ENCODE measurements at places on chromosomes 4 and X.
A peak's percentile ranks its signal among the peaks of the same experiment; 100 is the strongest.

DNA sequence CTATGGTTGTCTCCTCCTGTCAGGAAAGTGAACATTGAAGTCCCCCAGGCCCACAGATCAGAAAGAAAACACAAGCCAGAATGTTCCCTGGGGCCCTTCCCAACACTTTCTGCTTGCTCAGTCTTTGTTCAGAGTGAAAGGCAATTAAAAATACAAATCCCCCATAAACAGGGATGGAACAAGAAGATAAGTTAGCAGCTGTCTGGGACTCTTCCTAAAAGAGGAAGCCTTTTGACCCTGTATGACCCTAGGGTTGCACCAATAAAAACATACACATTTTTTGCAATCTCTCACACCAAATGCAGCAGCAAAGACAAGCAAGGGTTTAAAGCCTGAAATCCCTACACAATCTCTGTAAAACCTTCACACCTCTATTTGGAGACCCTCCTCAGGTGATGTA is 22.6 kb downstream of the IRF2 start:
- no peak for DNase-seq

DNA sequence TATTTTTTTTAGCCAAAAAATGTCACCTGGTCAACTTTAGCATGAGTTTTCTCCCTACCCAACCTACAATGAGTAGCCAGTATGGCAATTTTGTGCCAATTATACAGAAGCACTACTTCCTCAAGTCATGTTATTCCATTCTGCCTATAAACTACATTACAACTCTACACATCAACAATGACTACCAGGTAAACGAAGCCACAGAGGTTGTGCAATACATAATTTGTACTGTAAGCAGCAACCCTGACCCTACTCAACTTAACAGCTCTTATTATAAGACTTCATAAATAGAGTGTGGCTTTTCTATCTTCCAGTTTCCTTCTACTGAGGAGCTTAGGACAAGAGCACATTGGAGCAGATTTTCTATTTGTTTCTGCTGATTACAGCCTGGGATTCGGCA is 160.5 kb downstream of the HS3ST1 start:
- no peak for DNase-seq

GRCh38 chr4:186096681-186097165 is 7.8 kb upstream of the FAM149A start:
- no peak for DNase-seq

DNA sequence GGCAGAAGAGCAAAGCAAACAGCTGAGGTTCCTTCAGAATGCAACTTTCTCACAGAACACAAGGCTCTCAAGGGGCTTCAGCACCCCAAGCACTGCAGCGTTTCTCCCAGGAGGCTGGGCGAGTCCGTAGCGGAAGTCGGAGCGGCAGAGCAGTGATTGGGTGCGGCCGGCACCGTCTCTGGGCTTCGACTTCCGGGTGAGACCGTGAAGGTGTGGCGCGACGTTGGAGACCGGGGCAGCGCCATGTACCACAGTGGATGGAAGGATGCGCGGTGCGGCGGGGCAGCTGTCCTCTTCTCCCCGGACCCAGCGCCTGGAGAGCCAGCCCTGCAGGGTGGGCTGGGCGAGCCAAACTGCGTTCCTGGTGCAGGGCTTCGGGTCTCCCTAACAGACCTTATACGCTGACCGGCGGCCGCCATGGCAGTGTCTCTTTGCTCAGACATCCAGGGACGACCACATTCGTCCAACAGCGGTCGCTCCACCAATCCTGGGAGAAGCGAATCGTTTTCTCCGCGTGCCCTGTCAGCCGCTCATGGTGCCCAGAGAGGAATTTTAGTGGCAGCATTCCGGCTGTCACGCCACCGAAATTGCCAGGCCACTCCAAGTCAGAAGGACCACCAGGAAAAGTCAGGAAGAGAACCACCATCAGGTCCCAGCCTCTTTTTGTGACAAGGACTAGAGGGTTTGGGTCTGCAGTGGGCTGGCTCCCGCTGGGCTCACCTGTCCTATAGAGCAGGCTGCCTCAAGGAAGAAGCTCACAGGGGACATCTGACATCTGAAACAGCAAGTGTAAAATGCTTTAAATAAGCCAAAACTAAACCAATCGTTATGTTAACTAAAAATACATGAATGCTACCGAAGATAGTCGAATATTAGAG is 20.5 kb downstream of the TRIM61 start:
- peak; percentile 45 for DNase-seq

DNA sequence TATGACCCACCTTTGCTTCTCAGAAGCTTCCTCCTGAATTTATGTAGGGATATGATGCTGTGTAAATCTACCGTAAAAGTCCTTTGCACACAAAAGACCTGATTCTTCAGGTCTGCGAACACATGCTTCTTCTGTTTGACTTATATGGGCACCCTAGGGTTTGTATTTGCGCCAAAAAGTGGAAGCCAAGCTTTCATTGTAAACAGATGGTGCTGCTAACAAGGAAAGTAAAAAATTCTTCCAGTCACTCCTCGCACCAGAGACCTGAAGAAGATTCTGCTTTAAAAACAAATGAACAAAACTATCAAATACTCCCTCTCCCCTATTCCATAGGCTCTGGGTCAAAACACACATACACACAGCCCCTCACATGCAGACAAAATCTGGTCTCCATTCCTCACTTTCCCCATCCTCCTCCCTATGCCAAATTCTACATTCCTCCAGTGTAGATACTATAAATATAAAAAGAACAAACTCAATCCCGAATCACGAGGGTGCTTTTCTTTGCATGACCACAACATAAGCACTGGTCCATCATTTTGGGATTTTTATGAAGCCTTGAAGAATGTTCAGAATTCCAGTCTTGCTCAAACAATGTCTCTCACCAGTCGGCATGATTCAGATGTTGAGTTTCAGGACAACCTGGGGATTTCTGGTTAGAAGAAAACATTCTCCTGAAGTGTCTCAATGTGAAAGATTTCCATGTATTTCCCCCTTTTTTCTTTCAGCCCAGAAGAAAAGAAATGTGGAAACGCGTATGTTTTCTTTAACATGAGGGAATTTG is 125.1 kb downstream of the PALLD start:
- DNase-seq = no peak

- DNase-seq = no peak
Observed at GRCh38 chrX:1434871-1435240, 17.9 kb downstream of the ASMTL start.

- DNase-seq = no peak
Observed at GRCh38 chr4:185693548-185694215, 118.3 kb downstream of the SORBS2 start.

DNA sequence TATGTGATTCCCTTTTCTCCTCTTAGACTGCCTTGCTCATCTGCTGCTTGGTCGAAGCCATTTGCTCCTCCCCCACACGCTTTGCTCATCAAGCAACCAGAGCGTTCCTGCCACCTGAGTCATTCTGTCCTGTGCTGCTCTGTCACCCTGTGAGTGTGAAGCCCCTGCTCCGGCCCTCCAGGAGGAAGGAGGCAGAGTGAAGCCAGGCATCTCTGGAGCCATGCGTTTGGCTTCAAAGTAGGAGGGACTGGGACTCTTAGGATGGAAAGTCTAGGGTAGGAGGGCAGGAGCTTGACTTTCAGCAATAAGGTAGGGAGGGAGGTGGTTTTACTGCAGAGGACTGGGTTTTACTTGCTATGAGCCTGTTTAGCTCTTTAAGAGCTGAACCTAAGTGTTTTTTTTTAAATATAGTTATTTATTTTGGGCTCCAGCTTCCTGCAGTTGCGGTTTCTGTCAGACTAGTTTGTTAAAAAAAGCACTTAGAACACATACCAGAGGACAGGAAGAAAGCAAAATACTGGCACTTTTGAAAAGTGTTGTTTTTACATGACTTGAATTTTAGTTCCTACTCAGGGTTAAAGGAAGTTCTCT is 63.6 kb downstream of the SPINK2 start:
- DNase-seq = peak; percentile 38

- DNase-seq = no peak
Observed at GRCh38 chr4:2482693-2483092, 13.8 kb downstream of the RNF4 start.

GRCh38 chr4:1236103-1236641 is 12.8 kb downstream of the CTBP1 start:
- no peak for DNase-seq

DNA sequence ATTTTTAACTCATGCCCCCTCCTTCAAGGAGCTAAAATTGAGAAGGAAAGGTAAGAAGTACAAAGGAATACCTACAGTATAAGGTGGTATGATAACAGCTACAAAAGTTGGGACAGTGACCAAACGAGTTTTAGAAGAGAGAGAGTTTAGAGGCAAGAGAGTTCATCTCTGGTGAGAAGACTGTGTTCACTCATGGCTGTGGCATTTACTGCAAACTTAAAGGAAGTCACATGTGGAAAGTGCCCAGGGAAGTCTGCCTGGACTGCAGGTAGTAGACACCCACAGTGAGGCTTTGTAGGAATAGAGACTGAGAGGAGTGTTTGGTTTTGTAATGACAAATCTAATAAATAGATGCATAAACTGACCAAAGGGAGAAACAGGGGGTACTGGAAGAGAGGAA is 493.5 kb downstream of the IL15 start:
- no peak for DNase-seq

DNA sequence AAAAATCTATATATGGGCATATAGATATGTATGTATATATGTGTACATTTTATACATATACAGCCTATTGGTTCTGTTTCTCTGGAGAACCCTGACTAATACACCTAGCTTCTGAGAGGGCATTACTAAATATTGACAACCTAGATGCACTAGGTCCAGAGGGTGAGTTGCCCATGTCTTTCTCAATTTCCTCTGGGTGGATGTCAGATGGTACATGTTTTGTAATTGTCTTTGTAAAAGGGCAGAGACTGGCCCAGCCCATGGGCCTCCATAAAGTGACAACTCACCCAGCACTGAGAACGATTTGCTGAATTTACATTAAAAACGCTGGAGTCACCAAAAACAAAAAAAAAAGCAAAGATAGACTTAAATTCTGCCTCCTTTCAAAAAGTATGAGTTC is 198.5 kb upstream of the FAM241A start:
- DNase-seq = no peak

DNA sequence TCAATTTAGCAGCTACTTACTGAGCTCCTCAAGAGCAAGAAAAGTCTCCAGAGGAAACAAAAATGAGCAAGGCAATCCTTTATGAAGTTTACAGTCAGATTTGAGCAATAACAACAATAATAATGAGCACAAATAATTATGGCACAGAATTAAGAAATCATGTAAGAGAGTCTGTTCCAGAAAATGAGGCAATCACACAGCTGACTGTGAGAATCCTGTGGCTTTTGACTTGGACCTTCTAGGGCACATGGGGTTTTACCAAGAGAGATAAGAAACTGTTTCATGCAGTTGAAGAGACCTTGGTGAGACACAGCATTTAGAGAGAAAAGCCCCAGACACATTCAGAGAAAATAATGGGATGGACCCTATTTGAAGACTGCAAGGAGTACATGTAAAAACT is 362.6 kb upstream of the MAGEB2 start:
- DNase-seq = no peak

DNA sequence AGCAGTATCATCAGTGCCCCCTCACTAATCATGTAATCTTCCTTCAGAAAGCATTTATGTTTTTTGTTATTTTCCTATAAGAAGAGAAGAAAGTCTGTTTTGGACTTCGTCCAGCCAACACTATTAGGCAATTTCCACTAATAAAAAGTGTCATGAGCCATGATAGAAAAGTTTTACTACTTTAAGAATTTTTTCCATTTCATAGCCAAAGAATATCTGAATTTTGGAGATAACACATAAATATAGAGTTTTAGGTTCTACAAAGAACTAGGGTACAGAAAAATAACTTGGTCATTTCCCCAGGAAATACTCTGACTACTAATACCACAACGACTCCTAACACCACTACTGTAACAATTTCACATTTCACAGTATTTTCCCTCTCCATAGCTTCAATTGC is 41.8 kb upstream of the VEGFC start:
- DNase-seq = no peak

GRCh38 chr4:174460684-174461083 is 61.6 kb downstream of the HPGD start:
- no peak for DNase-seq

DNA sequence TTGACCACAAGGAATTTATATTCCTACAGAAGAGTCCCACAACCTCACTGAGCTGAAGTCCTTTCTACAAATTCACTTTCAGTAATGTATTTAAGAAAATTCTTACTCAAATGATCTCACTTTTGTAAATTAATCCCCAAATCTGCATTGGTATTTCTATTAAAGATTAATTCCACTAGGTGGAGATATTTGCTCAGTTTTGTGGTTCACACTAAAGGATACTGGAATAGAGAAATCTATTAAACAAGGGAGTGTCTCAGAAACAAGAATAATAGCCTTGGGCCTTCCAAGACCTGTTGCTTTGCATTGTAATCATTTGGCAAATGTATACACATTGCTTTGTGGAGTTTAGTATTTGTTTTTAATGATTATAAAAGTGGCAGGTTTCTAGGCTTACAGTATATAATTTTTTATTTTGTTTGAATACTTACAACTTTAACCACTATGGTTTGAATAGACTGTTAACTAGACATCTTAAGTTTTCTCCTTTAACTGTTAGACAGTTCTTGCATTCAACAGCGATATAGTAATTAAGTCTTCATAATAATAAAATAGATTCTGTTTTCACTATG is 25.9 kb downstream of the CFAP299 start:
- DNase-seq = no peak

GRCh38 chr4:109998867-109999584 is 86.3 kb downstream of the EGF start:
- peak; percentile 0 for DNase-seq

DNA sequence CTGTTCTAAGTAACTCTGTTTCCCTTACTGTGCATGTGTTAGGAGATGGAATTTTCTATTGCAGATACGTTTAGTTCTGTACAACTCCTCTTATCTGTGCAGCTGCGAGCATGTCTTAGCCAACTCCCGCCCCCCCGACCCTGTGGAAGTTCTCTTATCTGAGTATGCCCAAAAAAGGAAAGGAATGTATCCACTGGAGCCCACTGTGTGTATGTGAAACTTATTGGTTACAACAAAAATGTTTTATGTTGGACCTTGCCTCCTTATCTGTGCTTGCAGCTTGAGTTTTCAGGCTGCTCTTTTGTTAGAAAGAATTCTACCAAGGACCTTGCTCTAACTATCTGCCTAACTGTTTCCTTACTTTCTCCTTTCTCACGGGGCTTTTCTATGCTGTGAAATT is 24.2 kb upstream of the DCAF8L2 start:
- DNase-seq = no peak

DNA sequence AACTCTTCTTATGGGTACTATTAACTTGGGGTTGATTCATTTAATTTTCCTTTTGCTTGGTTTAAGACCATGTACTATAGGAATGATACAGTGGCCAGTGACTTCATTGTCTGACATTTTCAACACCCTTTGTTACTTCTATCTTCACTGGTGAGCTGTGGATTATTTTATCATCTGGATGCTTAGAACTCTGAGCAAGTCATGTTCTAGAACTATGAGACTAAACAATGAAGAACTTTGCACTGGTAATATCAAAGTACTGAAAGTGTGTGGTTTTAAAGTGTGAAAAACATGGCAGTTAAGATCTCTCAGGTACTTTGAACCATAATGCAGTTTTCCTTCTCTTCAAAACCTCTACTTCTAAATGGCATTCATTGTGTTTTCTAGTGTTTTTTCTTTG is 47.8 kb downstream of the MAP7D3 start:
- no peak for DNase-seq

- no peak for DNase-seq
Observed at GRCh38 chrX:11105080-11105479, 6.1 kb upstream of the HCCS start.

Data from activated CD4-positive, CD25-positive, alpha-beta regulatory T cell (primary cell).